NCI-H1417 (cell line): ENCODE measurements at places on chromosomes 2 and 18.

DNA sequence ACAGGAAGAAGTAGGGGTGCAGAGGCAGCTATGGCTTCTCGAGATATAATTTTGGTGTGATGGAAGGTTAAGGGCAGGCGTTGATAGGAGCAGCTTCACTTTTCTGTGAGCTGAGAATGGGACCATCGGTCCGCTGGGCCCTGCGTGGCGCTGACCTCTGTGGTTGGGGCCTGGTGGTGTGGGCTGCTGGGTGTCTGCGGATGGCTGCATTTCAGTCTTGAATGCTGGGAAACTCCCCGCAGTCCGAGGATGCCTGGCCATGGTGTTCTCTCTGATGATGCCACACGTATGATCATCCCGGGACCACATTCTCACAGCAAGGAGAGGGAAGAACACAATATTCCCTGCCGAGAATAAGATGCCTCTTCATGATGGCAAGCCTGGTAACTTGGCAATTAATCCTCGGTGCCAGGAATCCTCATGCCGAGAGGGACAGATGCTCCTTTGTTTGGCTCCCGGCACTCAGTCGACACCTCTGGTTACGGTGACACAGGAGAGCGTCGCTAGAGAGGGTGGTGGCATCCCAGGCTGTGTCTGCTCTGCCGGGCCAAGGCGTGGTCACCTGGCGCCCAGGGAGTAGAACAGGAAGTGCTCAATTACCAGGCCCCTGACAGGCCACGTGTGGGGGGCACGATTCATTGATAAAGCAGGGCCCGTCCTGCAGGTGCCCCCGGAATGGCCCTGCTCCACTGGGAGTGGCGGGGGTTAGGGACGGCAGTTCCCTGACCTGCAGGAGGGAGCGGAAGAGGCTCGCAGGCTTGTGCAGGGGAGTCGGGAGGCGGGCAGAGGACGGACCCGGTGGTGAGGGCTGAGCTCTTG lies 119.4 kb upstream of the CTDP1 start:
- peak; percentile 23 for DNase-seq

DNA sequence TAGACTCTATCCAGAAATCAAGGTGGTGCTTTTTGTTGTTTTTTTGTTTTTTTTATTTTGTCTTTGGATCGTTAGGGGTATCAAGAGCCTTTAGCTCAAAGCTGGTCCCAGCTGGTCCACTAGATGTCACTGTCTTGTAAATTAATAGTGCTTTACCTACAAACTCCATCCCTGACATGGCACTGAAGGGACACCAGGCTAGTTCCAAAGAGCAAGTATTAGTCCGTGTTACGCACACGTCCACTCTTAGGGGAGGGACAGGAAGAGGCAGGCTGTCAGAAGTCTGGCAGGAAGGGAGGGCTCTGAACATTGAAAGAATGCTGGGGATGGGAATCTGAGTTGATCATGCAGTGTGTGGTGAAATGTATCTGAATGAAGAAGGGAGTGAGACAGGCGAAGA lies 85.9 kb upstream of the CCBE1 start:
- DNase-seq = peak; percentile 62

GRCh38 chr18:29892960-29893558 lies 1149.5 kb downstream of the DSC3 start:
- DNase-seq = no peak

- DNase-seq = no peak
Observed at GRCh38 chr2:236576087-236576486, 6.5 kb downstream of the ACKR3 start.

GRCh38 chr2:27264753-27265535 lies 2.1 kb upstream of the SLC30A3 start:
- peak; percentile 72 for DNase-seq
